ENCODE measurements at places on chromosomes 3 and 15.

GRCh38 chr3:194876403-194877095, 190.9 kb downstream of the FAM43A start:
- DNase-seq, result no peak

- DNase-seq, result no peak
Measured at GRCh38 chr15:70045045-70045444, 52.7 kb downstream of the TLE3 start.

DNA sequence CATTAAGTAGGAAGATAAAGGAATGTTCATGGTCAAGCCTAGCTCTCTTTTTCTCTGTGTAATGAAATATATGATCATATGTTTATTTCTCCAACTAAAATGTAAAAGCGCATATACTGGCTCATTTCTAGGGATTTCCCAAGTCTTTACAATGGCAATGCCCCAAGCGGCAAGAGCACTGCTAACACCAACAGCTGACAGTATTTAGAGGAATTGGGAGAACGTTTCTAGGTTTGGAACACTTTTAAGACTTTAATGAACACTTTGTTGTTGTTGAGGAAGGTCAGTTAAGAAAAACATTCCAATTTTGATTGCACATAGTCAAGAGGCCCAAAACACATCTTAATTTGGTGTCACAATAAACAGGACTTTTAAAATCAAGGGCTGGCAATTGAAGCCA, 132.7 kb downstream of the ATP8B4 start:
- DNase-seq, result no peak

DNA sequence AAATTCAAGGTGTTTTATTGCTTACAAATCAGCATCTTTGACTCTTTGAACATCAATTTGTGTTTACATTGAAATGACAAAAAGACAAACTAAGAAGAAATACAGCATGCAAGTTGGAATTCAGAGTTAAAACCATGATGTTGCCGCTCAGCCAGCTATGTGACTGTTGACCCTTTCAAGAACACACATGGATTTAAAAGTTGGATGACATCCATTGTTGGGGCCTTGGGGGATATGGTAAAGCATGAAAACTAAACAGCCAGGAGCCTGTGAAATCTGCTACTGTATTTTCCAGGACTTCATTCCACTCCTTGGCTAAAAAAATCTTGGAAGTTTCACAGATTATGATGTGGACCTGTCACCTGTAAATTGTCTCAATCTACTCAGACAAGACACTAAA, 4.6 kb downstream of the P2RY1 start:
- DNase-seq, result no peak

GRCh38 chr15:33313491-33313890, 2.7 kb downstream of the RYR3 start:
- DNase-seq, result no peak

- no peak for DNase-seq
Measured at GRCh38 chr3:52722491-52722890, 16.6 kb downstream of the SPCS1 start.

All from activated CD4-positive, alpha-beta T cell treated with anti-CD3 and anti-CD28 coated beads, Interleukin-2, amount 50 U/mL, for 4 hours (primary cell).